ENCODE measurements at places on chromosomes 16 and 17.

DNA sequence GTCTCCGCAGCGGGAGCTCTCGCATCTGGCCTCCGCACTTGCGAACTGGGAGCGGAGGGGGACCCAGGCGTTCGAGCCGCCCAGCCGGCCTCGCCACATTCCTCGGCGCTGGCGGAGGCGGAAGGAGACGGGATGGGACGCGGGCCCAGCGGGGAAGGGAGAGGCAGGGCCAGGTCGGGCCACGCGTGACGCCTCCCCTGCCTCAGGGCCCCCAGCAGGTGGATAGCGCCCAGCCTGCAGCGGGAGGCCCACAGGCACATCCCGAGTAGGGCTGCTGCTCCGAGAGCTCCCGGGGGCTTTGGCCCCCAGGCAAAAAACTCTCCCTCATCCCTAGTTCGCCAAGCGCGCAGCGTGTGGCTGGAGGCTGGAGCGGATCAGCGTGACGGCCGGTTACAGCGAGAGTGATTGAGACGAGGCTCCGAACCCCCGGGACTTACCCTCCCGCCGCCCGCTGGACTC is 800 bp downstream of the PLEKHH3 start:
- no peak for DNase-seq

GRCh38 chr16:4612977-4613635 is 1.6 kb downstream of the UBALD1 start:
- DNase-seq = no peak

DNA sequence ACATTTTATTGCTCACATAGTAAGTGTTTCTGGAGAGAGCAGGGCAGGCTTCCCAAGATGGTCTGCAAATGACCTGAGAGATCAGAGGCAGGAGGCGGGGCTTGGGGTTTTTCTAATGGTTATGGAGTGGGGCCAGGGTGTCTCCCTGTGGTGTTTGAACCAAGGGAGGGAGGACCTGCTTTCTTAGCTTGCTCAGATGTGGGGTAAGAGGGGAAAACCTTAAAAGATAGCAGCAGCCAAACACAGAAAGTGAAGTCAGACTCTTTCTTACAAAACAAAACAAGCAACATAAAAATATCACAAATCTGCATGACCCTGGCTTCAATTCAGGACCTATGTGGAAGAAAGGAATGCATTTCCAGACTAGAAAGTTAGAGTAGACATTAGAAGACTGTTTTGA is 22.9 kb upstream of the DNAJA2 start:
- DNase-seq = no peak

- DNase-seq = peak; percentile 84
Observed at GRCh38 chr16:85717393-85718152, 28.8 kb upstream of the GINS2 start.

- DNase-seq = no peak
Observed at GRCh38 chr16:85948616-85949265, 49.8 kb downstream of the IRF8 start.

- DNase-seq = no peak
Observed at GRCh38 chr16:69217433-69217832, 30.5 kb downstream of the SNTB2 start.

DNA sequence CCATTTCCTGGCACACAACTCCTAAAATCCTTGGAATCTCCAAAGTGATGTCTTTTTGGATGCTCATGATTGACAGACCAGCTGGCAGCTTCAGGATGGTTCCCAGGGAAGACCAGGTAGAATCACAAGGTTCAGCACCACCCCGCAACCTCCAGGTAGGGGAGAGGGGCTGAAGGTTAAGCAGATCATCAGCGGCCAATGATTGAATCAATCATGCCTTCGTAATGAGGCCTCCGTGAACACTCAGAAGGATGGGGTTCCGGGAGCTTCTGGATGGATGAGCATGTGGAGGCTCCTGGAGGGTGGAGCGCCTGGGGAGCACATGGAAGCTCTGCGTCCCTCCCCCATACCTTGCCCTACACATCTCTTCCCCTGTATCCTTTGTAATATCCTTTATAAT is 185.9 kb downstream of the SEC14L1 start:
- DNase-seq = no peak

- DNase-seq = no peak
Observed at GRCh38 chr17:7014995-7015958, 2.9 kb downstream of the RNASEK start.

- DNase-seq = no peak
Observed at GRCh38 chr17:51685287-51685909, 425.1 kb downstream of the UTP18 start.

DNA sequence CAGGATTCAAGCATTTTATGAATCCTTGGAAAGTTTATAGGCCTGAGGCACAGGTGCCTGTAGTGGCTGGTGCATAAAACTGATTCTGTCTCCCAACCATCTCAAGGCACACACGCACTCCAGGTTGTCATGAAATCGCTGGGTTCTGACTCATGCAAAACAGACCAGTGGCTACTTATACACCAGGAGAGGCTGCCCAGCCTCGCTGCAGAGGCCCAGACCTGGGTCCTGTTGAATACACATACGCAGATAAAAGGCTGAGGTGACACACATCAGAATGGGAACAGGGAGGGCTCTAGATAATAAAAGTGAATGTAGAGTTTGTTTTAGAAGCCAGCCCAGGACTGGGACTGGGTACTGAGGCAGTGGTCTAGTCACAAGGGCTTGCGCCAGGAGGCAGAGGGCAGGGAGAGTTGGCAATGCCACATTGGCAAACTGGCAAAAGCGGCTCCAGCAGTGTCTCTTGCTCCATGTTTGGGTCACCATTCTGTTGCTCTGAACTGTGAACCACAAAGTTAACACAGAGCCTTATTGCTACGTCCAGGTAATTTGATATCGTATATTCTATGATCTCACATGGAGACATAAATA is 13.6 kb downstream of the OR1D5 start:
- DNase-seq = peak; percentile 39

- no peak for DNase-seq
Observed at GRCh38 chr17:81710514-81711308, 1.4 kb upstream of the SLC25A10 start.

GRCh38 chr16:55899857-55900256 is 24.7 kb upstream of the CES5A start:
- DNase-seq = no peak

DNA sequence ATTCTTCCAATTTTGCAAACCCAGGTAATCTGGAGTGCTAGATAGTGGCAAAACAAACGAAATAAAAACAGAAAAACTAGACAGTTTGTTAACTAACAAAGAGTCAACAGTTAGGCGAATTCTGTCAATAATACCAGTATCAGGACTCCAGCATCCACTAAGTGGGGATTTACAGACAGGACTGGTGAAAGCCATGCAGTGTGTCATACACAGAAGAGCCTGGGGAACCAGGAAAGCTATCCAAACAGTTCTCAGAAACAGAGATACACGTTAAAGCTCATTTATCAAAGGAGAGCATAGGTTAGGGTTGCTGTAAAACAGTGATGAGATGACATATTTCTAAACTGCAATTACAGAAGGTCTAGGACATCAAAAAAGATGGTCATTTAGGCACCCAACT is 203.7 kb upstream of the KIF2B start:
- DNase-seq = no peak

DNA sequence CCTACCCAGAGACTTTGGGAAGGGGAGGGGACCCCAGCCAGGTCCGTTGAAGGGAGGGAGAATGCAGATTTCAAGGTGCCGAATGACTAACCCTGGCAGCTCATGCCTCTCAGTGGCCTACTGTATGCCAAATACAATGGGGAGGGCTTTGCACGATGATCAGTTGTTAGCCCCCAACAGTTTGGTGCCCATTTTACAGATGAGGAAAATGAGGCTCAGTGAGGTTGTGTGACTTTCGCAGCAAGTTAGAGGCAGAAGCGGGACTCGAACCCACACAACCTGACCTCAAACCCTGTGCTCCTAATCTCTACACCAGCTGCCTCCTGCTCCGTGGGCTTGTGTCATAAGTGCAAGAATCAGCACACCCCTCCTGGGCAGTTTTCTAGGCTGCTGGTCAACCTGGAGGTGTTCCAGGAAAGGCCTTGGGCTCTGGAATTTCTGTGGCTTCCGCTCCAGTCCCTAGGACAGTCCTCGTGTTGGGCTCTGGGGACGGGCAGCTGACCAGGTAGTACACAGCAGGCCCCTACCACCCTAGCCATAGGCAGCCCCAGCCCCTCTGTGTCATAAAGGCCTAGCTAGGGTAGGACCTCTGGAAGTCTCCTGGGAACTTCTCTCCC is 11.9 kb upstream of the NAGPA start:
- DNase-seq = no peak

DNA sequence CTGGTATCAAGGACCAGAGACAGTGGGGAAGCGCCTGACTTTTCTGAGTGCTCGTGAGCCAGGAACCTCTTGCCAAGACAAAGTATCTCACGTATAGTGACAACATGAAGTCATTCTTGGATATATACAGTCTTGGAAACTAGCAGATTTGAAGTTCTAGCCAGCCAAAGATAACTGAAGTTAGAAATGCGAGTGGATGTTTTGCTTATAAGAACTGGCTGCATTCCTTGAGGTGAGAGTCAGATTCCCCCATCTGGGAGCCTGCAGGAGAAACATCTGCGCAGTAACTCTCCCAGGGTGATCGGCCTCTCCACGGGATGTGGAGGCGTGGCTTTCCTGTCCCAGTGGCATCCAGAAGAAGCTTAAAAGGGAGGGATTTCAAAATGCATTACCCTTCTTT is 89.8 kb downstream of the SHISA6 start:
- DNase-seq = peak; percentile 62

- no peak for DNase-seq
Observed at GRCh38 chr16:23871924-23872323, 36.1 kb downstream of the PRKCB start.

DNA sequence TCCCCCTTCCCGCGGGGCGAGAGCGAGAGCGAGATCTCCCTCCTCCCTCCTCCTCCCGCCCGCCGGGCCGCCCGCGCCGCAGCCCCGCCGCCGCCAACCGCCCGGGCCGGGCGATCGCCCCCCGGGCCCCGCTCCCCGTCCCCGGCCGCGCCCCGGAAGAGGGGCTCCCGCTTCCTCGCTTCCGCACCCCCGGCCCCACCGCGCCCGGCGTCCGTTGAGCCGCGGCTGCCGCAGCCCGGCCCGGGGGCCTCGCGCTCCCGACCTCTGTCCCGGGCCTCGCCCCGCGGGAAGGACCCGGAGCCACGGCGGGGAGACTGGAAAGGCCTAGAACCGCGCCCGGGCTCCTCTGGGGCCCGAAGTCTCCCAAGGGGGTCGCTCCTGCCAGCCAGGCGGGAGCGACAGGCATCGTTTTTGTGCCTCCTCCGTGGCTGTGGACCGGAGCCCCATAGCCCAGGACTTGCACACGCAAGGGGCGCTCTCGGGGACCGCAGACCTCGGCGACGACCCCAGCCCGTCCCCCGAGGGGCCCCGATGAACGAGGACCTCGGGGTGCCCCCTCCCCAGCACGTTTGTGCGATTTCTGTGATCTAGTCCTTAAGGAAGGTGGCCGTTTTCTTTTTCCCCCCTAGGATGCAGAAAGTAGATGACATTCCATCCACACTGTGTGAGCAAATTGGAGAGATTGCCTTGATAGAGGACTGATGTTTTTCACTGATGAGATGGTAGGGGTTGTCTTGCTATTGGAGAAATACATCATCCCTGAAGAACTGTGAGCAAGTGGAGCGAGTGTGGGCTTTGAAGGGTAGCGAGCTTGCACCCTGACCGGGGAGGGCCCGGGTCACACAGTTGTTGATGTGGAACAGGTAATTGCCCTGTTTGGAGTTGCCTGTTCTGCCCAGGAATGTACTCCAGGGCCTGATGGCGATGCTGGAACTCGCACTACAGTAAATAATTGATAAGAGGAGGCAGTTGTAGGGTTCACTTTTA is 611 bp downstream of the BANP start:
- DNase-seq = no peak

- no peak for DNase-seq
Observed at GRCh38 chr17:82441691-82442487, 8.7 kb downstream of the CYBC1 start.

- DNase-seq = no peak
Observed at GRCh38 chr17:79813297-79814126, 16.6 kb upstream of the CBX8 start.

DNA sequence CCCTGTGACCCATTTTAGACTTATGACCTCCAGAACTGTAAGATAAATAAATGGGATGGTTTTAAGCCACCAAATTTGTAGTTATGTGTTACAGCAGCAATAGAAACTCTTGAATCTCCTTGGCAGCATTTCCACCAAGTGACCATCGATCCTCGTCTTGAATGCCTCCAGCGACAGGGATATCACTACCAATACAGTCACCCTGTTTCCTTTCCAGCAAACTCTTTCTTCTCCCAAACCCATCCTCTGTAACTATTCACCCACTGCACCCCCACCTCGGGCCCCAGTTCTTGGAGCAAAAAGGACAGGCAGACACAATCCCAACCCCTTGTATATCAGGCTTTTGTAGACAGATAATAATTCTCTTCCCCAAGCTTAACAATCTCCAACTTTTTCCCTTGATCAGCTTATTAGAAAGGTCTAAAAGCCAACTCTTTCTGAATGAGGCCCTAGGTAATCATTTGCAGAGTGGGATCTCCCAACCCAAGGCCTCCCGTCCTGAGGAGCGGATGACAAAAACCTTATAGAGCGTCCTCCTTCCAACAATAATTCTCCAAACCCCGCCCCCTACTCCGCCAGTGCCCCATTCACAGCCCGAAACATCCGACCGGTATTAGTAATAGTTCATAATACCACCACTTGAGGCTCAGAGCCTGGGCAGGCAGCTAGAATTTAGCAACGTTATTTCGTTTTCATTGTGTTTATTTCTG is 14.7 kb upstream of the PLLP start:
- peak; percentile 68 for DNase-seq

GRCh38 chr17:34579017-34579946 is at the start of gene TMEM132E:
Gene TMEM132E, plus strand, starts transcription at chr17:34579582. Its CDS starts 1,495 bp downstream, at chr17:34581077.
- peak; percentile 75 for DNase-seq

- DNase-seq = peak; percentile 58
Observed at GRCh38 chr17:7932483-7932891, 481 bp downstream of the CNTROB start.

DNA sequence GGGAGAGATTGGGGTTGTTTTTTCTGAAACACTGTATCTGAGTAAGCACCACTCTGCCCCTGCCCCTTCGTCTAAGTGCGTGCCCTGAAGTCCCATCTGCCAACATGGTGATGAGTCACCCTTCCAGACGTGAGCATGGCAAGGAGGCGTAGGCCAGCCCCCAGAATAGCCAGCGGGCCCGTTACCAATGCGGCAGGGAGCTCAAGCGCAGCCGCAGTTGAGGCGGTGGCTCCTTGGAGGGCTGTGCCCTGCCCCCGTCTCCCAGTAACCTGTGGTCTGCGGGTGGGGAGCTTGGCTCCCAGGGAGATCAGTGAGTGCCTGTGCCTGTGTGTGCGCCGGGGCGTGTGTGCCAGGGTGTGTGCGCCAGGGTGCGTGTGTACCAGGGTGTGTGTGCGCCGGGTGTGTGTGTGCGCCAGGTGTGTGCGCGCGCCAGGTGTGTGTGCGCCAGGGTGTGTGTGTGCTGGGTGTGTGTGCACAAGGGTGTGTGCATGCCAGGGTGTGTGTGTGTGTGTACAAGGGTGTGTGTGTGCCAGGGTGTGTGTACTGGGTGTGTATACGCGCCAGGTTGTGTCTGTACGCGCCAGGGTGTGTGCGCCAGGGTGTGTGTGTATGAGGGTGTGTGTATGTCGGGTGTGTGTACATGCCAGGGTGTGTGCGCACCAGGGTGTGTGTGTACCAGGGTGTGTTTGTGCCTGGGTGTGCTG is 98.6 kb upstream of the CHMP6 start:
- DNase-seq = no peak

Data from H1 (cell line).